ENCODE measurements at places on chromosomes 12 and 14.

GRCh38 chr12:12958886-12959285 is 6.9 kb upstream of the GPRC5D start:
- DNase-seq = no peak

- DNase-seq = no peak
Observed at GRCh38 chr12:111249018-111249370, 119.9 kb downstream of the PHETA1 start.

DNA sequence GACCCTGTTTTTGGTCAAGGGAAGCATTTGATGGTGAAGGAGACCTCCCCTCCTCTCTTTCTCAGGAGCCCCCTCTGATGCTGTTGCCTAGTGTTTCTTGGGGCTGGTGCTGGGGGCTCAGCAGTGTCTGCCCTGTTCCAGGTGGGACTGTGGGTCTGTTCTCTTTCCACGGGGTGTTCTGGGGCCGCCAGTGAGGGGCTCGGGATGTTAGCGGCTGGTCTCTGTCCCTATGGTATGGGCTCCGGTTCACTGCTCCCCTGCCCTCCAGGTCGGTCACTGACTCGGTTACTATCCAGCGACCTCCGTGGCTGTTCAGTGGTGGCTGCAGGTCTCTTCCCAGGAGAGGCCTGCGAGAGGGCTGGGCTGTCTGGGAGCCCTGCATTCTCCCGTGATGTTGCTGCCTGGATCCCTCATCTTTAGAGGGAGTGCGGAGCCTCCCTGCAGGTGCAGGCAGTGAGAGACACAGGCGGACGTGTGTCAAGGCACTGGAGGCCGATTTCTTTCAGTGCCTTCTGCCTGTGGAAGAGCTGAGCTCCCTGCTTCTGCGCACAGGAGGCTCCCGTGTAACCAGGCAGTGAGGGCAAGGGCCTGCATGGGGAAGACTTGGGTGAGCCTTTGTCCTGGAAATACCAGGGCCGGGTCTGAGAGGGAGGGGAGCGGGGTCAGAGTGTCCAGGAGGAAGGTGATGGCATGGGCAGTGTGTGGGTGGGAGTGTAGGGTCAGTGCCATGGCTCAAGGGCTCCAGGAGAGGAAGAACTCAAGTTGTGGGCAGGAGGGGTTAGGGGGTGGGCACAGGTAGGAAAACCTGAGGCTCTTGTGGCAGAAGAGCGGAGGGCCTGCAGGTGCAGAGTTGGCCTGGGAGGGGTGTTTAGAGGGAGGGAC is 362.6 kb downstream of the TMEM121 start:
- DNase-seq = no peak

DNA sequence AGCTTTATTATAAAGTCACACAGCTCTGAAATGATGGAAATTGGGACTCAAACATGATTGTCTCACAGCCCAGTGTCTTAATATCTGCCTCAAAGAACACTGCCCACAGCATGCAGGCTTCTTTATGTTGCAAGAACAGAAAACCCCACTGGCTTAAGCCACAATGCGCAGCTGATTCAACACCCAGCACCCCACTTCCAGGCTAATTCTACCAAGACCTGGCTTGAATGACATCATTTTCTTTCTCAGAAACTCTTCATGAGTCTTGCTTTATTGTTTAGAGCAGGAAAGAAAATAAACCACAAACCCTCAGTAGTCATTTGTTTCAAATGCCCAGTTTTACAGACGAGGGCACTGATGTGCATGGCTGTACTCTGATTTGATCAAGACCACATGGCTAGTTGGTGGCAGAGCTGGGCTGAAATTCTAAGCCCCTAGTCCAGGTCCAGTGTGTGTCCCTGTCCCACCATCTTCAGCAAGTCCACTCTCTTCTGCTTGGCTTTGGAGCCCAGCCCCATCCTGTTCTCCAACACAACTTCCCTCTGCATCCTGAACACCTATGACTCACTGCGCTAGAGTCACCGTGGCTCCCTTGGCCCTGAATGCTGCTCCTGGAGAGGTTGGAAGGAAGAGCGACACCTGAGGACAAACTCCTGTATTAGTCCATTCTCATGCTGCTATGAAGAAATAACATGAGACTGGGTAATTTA is 50.3 kb upstream of the SRSF5 start:
- peak; percentile 39 for DNase-seq

DNA sequence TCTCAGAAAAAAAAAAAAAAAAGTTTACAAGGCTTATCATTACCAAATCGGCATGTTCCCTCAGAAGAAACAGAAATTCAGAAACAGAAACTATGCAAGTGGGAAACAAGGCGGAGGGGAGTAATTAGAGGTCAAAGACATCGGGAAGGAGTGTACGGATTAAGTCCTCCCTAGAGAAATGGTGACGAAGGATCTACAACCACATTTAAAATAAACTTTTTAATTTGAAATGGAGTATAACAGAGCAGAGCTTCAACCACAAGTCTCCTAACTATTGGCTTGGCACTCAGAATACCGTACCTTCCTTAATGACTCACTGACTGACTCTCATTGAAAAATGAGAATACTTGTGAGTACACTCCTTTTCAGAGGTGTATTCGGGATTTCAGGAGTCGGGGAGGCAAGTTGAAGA is 908 bp downstream of the ENTPD5 start:
- no peak for DNase-seq

DNA sequence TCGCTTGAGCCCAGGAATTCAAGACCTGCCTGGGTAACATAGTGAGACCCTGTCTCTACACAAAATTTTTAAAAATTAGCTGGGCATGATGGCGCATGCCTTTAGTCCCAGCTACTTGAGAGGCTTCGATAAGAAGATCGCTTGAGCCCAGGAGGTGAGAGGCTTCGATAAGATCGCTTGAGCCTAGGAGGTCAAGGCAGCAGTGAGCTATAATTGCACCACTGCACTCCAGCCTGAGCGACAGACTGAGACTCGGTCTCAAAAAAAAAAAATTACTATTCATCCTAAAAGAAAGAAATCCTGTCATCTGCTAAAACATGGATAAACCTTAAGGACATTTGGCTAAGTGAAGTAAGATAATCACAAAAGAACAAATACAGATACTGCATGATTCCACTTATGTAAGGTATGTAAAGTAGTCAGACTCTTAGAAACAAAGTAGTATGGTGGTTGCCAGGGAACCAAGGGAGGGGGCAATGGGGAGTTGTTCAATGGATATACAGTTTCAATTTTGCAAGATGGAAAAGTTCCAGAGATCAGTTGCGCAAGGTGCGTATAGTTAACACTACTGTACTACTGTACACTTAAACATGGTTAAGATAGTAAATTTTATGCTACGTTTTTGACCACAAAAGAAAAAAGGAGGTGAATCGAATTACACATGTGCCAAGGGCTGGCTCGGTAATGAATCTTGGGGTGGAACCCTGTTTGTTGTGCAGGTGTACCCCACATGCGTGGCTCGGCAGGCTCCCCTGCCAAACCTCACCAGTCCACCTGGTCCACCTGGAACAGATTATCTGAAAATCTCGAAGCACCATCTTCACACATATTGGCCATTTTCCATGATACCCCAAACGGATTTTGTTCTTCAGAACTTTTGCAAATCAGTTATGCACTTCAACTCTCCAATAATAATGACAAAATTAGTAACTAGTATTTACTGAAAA is 18.3 kb upstream of the ATP2A2 start:
- DNase-seq = no peak

GRCh38 chr12:75270157-75270556 is 60.0 kb downstream of the CAPS2 start:
- DNase-seq = no peak

- no peak for DNase-seq
Observed at GRCh38 chr12:28453686-28454085, 263.4 kb downstream of the CCDC91 start.

GRCh38 chr14:38762845-38763244 is 340.2 kb downstream of the SEC23A start:
- DNase-seq = no peak
